CD4-positive, alpha-beta memory T cell (primary cell): ENCODE measurements at places on chromosomes 2 and 18.

- no peak for DNase-seq
Measured at GRCh38 chr2:158297120-158297519, 159.4 kb downstream of the CCDC148 start.

DNA sequence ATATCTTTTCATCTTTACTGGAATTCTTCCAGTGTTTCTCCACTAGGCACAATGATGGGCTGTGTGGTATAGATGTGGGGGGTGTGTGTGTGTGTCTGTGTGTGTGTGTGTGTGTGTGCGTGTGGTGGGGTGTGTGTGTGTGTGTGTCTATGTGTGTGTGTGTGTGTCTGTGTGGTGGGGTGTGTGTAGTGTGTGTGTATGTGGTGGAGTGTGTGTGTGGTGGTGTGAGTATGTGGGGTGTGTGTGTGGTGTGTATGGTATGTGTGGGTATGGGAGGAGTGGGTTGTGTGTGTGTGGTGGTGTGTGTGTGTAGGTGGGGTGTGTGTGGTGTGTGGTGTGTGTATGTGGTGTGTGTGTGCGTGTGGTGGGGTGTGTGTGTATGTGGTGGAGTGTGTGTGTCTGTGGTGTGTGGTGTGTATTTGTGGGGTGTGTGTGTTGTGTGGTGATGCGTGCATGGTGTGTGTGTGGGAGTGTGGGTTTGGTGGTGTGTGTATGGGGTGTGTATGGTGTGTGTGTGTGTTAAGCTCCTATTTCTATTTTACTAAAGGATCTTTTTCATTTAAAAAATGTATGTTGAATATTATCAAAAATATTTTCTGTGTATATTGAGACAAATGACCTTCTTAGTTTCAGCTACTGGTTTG, 84.2 kb downstream of the IRS1 start:
- DNase-seq, result no peak

- DNase-seq, result no peak
Measured at GRCh38 chr2:70035344-70035844, 51.9 kb upstream of the PCBP1 start.

- DNase-seq, result no peak
Measured at GRCh38 chr2:75090770-75091515, 108.4 kb downstream of the TACR1 start.

GRCh38 chr2:136085453-136086209, 32.3 kb downstream of the CXCR4 start:
- DNase-seq, result no peak

GRCh38 chr2:73821227-73821626, 7.5 kb upstream of the STAMBP start:
- no peak for DNase-seq

- DNase-seq, result no peak
Measured at GRCh38 chr2:28390746-28391563, 1.7 kb upstream of the FOSL2 start.
